Thoracic aorta endothelial cell (primary cell): ENCODE measurements at places on chromosomes 5 and 9. TPM values are rescaled to one million over a fixed set of nuclear protein-coding genes. Genes with fewer than 3 reads are reported as not detected.

Gene PCDH12
- 35.1 and 38.1 TPM in 2 replicates for total RNA-seq

Gene C9
- 0.07 and 0.13 TPM in 2 replicates for total RNA-seq

Gene FAM221B
- not detected in 2 replicates for total RNA-seq

Gene LIFR
- 54.9 and 85.9 TPM in 2 replicates for total RNA-seq

Gene SGCD
- under 0.01 TPM in 2 replicates for total RNA-seq

Gene NEUROG1
- total RNA-seq, result not detected in 2 replicates

Gene MPDZ
- total RNA-seq, result 77.3 and 79.4 TPM in 2 replicates

Gene C8G
- not detected in 2 replicates for total RNA-seq

Gene COL15A1
- not detected in 2 replicates for total RNA-seq

Gene ZNG1A
- total RNA-seq, result 52.7 and 55.5 TPM in 2 replicates
